ENCODE measurements at places on chromosomes 1 and 21.

- no peaks in the 10 kb centered on the region for H3K36me3 ChIP-seq
- DNase-seq: no peak
- no peak overlapping the region for H3K4me3 ChIP-seq
- peaks cover 7% of the 10 kb centered on the region for H3K27me3 ChIP-seq
These were observed 3.7 kb upstream of the KLF18 start for GRCh38 chr1:44144962-44145756.

- no peak overlapping the region for H3K4me3 ChIP-seq
- no peak for DNase-seq
- no peak overlapping the region for H3K27ac ChIP-seq
- peaks cover 23% of the 10 kb centered on the region for H3K4me1 ChIP-seq
These were observed 94.1 kb downstream of the ADARB1 start for GRCh38 chr21:45168522-45168921.

GRCh38 chr1:237191403-237191802, 149.4 kb downstream of the RYR2 start:
- no peak overlapping the region for H3K27ac ChIP-seq
- no peaks in the 10 kb centered on the region for H3K4me1 ChIP-seq

- no peaks in the 10 kb centered on the region for H3K36me3 ChIP-seq
- no peaks in the 10 kb centered on the region for H3K27me3 ChIP-seq
- DNase-seq: no peak
- no peak overlapping the region for H3K4me3 ChIP-seq
- H3K4me1 ChIP-seq: no peaks in the 10 kb centered on the region
These were observed 259.7 kb upstream of the VAMP3 start for GRCh38 chr1:7511381-7511780.
